ENCODE measurements at places on chromosomes 11 and 22.

DNA sequence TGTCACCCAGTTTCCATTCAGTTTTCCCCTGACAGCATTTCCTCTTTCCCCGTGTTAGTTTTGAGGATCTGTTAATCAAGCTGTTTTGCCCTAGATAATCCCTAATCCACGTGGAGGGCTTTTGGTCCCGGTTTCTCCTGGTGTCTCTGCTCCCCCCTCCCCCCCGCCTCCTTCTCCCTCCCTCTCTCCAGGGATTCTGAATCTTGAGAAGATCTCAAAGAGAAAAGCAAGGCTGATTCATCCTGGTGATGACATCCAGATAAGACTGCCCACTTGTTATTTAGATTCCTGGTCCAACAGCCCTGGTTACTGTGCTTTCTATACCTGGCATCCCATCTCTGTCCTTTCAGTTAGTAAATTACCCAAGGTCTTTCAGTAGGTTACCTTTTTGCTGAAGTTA is 59.4 kb downstream of the KCNA4 start:
- no peak for DNase-seq

DNA sequence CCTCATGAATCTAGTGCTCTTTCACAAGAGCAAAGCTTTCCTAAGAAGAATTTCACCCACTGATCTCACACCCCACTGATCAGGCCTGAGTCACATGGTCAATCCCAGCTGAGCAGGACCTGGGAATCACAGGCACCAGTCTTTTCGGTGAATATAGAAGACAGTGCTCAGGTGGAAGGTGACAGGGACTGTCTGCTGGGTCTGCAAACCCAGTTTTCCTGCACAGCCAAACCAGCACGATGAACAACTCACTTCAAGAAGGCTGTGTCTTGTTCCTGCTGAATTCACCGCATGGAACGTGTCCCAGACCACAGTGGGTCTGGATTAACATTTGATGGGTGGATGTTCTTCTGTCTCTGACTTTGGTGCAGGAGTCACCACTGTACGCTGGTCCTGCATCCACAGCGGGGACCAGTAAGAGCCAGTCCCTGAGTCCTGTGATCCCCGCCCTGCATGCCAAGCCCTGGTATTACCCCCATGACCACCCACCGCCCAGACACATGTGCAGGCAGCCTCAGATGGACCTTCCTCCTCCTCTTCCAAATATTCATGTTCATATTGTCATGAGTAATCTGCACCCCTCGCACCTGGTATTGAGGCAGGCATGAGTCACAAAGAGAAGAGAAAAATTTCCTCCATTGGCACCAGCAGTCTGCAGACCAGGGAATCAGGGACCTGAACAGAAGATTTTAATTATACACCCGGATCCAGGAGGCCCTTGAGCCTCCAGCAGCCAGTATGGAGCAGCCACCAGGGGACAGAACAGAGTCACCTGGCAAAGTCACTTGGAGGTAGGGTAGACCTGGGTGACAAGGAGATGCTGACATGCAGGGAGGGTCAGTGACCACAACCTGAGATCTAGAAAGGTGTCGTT is 8.6 kb upstream of the IGLL5 start:
- DNase-seq: no peak

DNA sequence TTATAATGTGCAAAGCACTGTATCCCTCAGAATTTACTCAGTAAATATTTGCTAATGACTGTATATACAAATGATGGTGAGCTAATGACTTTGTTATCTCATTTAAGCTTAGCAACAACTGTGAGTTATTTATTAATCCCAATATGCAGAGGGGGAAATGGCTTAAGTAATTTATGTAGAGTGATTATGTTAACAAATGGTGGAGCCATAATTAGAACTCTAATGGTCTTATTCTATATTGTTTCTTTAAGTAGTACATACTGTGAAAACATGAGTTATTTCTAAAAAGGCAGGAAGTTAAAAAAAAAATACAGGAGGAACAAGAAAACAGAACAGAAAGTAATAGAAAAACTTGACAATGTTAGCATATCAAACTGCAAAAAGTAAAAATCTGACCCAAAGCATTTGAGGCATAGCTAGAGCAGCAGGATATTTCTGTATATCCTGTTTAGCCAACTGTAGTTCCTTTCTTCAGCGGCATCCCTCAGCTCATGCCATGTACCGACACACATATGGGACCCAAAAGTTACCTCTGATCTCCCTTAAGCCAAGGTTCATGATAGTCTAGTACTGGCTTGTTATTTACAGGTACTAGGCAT is 94.2 kb downstream of the FCHSD2 start:
- no peak for DNase-seq

- DNase-seq: no peak
Measured at GRCh38 chr11:95296165-95296564, 65.2 kb upstream of the SESN3 start.

DNA sequence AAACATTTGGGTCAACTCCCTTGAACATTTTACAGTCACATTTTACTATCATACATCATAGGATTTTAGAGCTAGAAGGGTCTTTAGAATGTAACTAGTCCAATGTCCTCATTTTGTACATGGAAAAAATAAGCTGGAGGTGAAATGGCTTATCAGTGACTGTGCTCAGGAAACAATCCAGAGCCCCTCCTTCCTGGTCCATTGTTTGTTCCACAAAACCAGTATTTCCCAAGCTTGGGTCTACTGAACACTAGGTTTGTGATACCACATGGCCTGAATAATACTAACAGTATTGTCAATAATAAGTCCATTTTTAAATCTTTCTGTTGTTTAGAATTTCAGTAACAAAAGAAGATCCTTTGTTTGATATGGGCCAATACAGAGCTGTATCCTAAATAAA is 27.1 kb downstream of the PDGFD start:
- no peak for DNase-seq

- no peak for DNase-seq
Measured at GRCh38 chr22:30396871-30397655, at the start of gene SEC14L2. TSS of gene SEC14L2 (plus strand) at chr22:30397018. CDS start at chr22:30397117, 99 bp downstream.

DNA sequence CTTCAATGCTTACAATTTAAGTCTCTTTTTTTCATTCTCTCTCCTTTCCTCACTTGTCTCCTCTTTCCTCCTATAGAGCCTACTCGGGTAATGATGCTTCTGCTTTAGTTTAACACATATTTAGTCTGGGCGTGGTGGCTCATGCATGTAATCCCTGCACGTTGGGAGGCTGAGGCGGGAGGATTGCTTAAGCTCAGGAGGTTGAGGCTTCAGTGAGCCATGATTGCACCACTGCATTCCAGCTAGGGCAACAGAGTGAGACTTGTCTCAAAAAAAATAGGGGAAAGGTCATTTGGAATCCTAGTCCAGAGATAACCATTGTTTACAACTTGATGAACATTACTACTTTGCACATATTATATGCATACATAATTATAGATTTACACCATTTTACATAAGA is 1.4 kb upstream of the CCT8L2 start:
- DNase-seq: no peak

- DNase-seq: no peak
Measured at GRCh38 chr11:28673691-28674432, 565.7 kb downstream of the METTL15 start.

GRCh38 chr22:17774206-17774925 is at the start of gene BID:
TSS of gene BID (minus strand) at chr22:17774469. CDS start at chr22:17750116, 24,353 bp downstream.
- no peak for DNase-seq

DNA sequence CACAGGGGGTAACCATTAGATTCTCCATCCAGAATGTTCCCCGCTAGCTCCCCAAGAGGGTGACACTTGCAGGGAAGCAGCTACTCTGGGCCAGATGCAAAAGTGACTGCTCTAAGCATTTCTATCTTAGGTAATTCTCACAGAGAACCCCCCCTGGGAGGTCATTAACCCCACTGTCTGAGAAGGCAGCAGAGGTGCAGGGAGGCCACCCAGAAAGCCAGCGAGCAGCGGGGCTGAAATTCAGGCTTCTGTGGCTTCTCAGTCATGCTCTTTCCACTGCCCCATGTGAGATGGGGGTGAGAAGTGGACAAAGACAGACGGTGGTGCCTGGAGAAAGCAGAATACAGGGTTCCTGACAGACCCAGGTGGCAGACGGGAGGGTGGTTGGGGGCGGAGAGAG is 114.4 kb upstream of the ASPHD2 start:
- no peak for DNase-seq

- DNase-seq: no peak
Measured at GRCh38 chr11:77152846-77153245, 24.8 kb downstream of the MYO7A start.

DNA sequence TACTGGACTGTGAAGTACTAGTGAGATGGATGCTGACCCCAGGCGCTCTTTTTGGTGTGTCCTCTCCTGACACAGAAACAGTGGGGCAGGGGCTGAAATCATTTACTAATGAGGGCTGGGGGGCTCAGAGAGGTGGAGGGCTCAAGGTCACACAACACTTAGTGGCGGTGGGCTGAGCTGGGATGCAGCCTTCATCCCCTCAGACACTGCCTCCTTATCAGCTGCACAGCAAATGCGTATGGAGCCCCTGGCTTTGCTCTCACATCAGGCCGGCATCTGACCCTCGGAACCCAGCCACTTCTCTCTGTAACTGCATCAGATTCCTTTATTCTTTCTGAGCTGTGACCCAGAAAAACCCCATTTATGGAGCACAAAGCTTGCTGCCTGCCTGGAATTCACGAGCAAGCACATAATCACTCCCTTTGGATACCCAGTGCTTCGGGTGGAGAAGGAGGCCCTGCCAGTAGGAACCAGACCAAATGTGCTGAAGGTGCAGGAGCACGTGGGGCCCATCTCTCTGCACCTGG is 736.6 kb downstream of the TBC1D22A start:
- no peak for DNase-seq

- no peak for DNase-seq
Measured at GRCh38 chr11:1448882-1449281, 37.7 kb downstream of the MOB2 start.

GRCh38 chr11:64369440-64370421 is 10.8 kb downstream of the RPS6KA4 start:
- DNase-seq: no peak

DNA sequence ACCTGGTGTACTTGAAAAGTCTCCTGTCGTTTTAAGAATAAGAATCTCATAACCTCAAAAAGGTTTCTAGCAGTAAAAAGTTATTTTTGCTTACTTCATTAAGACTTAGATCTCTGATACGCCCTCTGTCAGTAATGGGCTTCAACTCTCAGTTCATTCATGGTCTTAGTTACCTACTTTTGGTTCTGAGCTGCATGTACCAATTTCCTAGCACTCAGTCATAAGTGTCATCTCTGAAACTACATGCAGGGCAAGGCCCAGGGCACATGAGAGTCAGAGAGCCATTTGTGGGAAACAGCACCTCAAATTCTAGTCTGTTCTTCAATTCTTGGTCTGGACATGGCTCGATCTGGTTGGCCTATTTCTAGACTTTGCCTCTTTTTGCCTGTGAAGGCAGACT is 838.4 kb downstream of the FAM181B start:
- DNase-seq: no peak

DNA sequence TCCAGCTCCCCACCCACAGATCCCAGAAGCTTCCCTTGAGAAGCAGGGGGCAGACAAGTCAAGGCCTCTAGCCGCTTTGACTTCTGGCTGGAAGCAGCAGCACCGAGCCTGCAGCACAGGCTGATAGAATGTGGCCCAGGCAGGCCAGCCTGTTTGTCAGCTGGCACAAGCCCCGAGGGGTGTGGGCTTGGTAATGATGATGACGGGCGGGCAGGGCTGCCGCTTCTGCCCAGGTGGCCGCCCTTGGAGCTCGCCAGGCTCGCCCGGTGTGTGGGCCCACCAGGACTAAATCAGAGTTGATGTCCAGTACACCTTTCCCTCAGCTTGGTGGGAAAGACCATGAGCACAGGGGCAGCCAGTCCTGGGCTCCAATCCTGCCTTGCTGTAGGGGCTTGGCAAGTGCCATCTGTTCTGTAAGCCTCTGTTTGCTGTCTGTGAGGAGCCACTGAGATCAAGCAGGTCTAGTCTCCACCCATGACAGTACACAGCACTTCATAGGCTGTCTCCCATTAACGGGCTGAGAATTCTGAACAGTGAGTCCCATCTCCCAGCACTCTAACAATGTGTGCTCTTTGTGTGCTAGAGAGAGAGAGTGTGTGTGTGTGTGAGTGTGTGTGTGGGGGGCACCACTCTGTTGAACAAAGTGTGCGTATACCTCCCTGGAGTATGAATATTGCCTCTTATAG is 26.8 kb downstream of the MICAL2 start:
- DNase-seq: no peak

- no peak for DNase-seq
Measured at GRCh38 chr11:45318516-45318915, 32.4 kb upstream of the SYT13 start.

- no peak for DNase-seq
Measured at GRCh38 chr11:115761348-115761747, 257.1 kb upstream of the CADM1 start.

- DNase-seq: no peak
Measured at GRCh38 chr11:73260127-73260457, 12.0 kb upstream of the P2RY6 start.

GRCh38 chr22:40107851-40108378 is 69.8 kb upstream of the TNRC6B start:
- no peak for DNase-seq

GRCh38 chr11:113114705-113115027 is 153.4 kb downstream of the NCAM1 start:
- no peak for DNase-seq

GRCh38 chr22:19872779-19873137 is 18.1 kb upstream of the GNB1L start:
- DNase-seq: no peak

DNA sequence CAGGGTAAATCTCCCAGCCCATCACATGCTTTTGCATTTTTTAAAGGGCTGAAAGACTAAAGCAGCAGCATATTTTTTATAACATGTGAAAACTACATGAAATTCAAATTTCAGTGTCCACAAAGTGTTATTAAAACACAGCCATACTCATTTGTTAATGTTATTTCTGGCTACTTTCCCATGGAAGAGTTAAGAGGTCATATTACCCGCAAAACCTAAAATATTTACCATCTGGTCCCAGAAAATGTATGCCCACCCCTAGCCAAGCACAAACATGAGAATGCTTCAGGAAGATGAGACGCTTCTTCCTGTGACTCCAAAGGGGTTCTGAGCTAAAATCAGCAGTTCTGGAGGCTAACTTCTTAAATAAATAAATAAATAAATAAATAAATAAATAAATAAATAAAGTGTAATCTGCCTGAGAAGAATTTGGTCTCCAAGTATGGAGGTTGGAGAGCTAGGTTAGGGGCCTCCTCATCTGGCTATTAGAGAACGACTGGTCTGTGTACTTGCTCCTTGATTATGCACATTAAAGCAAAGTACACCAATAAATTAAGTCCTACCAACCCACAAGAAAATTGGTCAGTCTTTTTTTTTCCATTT is 9.7 kb downstream of the IMMP1L start:
- DNase-seq: no peak

GRCh38 chr11:8096575-8096974 is 15.6 kb downstream of the TUB start:
- no peak for DNase-seq

GRCh38 chr11:60116996-60117790 is 28.7 kb downstream of the MS4A2 start:
- no peak for DNase-seq

GRCh38 chr11:10493041-10493663 is 38.1 kb downstream of the AMPD3 start:
- no peak for DNase-seq

Measured in stimulated activated CD8-positive, alpha-beta memory T cell treated with anti-CD3 and anti-CD28 coated beads, Interleukin-2, amount 100 ng/mL, for 1 hour (primary cell).